ENCODE measurements at places on chromosomes 16 and 17. TPM values are rescaled to one million over a fixed set of nuclear protein-coding genes. Genes with fewer than 3 reads are reported as not detected.

Gene SMTNL2
- not detected for total RNA-seq

Gene FNDC8
- not detected for total RNA-seq

Gene SLC35G6
- not detected for total RNA-seq

Gene KRT222
- not detected for total RNA-seq

Data from MG63 (cell line).